T-helper 17 cell (primary cell): ENCODE measurements at places on chromosomes 1 and 21.
A peak's percentile ranks its signal among the peaks of the same experiment; 100 is the strongest.

GRCh38 chr1:23403038-23403336, 21.6 kb downstream of the TCEA3 start:
- no peak for DNase-seq

- DNase-seq: no peak
These were observed 29.5 kb downstream of the TMEM53 start for GRCh38 chr1:44644806-44645205.

DNA sequence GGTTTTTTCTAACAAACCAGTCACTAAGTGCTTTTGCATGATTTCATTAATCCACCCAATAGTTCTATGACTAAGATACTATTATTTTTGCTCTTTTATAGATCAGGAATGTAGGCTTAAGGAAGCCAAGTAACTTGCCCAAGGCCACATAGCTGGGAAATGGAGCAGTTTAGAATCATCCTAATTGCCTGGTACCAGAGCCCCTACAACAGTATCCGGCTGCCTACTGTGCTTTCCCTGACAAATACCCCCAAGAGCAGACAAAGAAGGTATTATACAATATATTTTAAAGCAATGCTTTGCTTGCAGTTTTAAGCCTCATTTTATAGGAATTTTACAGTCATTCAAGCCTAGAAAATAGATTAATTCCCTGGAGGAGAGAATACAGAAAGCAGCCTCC, 45.5 kb upstream of the RASAL2 start:
- DNase-seq: no peak

DNA sequence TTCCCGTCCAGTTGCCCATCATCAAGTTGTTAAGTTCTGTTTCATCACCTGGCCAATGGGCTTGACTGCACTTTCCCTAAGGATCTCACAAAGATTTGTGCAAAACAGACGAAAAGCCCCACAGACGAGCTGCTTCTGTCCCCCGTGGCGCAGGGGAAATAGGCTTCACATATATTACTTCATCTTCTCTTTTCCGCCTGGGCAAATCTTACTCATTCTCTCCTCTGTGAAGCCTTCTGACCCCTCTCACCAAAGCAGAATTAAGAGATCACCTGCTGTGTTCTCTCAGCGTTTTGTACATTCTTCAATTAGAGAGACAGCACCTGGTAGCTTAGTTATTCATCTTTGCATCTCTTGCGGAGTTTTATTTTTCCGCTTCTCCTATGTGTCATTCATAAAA, 129.8 kb downstream of the IGSF21 start:
- no peak for DNase-seq

GRCh38 chr1:32521165-32521564, 18.1 kb upstream of the ZBTB8A start:
- DNase-seq: no peak

DNA sequence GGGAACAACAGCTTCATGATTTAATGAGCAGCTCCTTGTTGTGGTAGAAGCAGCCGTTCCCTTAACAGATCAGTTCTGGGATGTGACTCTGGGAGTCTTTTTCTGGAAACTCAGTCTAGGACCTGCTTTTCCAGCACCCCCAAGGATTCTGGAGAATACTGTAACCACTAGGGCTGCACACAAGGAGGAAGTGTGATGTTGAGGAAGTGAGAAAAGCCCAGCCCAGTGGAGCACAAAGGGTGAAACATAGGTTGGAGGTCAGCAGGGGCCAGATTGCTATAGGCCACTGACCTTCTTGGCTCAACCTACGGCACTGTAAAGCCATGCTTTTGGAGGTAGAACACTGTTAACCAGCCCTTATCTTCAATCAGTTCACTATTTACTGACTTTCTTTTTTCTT, 10.1 kb upstream of the PLA2G5 start:
- no peak for DNase-seq

DNA sequence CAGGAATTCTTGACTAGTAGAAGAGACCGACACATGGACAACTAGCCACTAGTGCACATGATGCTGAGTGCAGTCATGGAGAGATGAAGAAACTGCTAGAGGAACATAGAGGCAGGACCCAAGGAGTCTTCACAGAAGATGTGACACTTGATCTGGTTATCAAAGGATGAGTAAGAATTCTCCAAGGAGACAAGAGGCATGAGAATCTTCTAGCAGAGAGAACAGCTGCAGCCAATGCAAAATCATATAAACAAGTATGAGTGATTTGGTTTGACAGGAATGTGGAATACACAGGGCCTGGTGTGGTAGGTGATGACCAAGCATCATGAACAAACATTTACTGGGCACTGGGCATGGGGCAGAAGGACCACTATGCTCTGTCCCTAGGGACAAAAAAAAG, 140.9 kb upstream of the CTTNBP2NL start:
- DNase-seq: no peak

DNA sequence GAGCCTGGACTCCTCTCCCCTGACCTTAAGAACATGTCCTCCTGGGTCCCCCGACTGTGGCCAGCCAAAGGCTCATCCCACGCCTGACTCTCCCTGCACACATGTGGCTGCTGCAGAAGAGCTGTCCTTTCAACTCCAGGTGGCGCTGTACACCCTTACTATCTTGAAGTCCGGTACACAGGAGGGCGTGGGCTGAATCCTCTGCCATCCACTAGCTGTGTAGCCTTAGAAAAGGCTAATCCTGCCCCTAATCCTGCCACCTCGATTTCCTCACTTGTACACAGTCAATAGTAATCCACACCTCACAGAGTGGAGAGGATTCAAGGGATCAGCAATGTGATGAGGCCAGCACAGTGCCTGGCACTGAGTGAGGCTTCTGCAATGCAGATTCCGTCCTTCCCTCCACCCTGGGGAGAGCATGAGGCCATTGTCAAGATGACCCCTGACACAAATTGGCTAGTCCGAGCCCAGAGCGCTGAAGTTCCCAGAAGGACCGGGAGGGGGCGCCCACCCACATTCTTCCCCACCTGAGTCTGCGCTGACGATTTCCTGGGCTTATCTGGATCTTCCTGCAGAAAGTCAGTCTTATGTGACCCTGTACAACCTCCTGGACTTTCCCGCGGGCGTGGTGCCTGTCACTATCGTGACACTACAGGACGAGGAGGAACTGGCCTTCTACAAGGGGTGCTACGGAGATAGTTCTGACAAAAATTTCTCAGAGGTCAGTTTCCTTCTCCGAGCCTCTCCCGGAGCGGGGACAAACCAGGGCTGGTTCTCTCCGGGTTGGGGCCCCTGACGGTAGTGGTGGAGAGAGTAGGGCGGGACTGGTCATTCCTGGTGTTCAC, 47.1 kb upstream of the DMBX1 start:
- DNase-seq: peak; percentile 49
